ENCODE measurements at places on chromosomes 6 and 20.
A peak's percentile ranks its signal among the peaks of the same experiment; 100 is the strongest.

DNA sequence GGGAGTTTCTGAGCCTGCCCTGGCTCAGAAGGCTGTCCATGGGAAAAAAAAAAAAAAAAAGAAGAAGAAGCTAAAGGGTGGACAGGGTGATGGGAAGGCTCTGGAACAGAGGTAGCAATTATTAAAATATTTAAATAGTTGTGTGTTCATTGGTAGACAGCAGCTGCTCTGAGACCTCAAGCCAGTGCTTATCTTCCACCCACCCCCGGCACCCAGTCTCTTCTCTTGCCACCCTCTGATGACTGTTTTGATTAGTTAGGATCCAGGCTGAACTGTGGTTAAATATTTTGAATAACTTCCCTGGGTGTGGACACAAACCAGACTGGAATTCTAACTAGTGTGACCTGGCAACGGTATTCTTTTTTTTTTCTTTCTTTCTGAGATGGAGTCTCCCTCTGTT lies 16.9 kb upstream of the SRSF3 start:
- no peak for DNase-seq

- no peak for DNase-seq
Observed at GRCh38 chr6:44608175-44608574, 220.7 kb downstream of the CDC5L start.

- no peak for DNase-seq
Observed at GRCh38 chr20:39376788-39377187, 414.6 kb downstream of the DHX35 start.

GRCh38 chr6:125192610-125192930 lies 39.0 kb downstream of the TPD52L1 start:
- DNase-seq, result no peak

GRCh38 chr6:29631860-29632731 lies 887 bp downstream of the GABBR1 start:
- peak; percentile 27 for DNase-seq

DNA sequence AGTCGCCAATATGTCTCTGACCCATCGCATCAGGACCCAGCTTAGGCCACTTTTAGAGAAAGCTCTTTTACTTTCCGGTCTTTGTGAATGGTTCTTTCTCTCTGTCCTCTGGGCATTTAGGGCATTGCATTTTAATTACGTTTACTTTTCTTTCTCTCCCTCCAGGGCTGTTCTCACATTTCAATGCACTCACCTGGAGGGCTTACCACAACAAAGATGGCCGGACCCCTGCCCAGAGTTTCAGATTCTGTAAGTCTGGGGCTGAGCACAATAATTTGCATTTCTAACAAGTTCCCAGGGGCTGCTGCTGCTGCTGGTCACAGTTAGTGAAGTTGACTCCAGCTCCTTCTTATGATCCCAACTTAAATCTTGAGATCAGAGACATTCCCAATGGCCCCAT lies 3.0 kb downstream of the ANKRD66 start:
- no peak for DNase-seq
